ENCODE measurements at places on chromosomes 4 and X.

DNA sequence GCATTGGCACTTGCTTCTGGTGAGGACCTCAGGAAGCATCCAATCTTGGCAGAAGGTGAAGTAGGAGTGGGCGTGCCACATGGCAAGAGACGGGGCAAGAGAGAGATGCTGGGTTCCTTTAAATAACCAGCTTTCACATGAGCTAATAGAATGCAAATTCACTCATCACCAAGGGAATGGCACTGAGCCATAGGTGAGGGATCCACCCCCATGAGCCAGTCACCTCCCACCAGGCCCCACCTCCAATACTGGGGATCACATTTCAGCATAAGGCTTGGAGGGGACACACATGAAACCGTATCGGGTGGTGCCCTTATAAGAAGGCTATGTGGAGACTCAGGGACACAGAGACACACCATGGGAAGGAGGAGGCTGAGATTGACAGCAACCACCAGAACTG lies 140.0 kb upstream of the MSX1 start:
- no peak for DNase-seq

- DNase-seq: no peak
Measured at GRCh38 chr4:143406523-143406922, 69.8 kb downstream of the GAB1 start.

DNA sequence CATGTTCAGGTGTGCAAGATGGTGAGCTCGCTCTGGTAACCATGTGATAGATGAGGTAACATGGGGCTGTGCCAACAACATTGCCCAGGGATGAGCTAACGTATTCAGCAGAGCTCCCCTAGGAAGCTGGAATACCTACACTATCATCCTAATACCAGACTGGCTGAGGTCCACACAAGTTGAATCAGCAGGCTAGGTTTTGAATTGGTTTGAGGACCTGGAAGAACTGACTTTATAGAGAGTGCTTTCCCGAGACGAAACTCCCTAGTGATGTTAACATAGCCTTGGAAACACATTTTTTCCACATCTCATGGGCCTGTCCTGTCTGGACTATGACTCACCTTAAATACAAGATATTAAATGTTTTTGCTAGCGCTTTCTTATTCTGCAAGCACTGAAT lies 56.7 kb downstream of the IGFBP7 start:
- no peak for DNase-seq

DNA sequence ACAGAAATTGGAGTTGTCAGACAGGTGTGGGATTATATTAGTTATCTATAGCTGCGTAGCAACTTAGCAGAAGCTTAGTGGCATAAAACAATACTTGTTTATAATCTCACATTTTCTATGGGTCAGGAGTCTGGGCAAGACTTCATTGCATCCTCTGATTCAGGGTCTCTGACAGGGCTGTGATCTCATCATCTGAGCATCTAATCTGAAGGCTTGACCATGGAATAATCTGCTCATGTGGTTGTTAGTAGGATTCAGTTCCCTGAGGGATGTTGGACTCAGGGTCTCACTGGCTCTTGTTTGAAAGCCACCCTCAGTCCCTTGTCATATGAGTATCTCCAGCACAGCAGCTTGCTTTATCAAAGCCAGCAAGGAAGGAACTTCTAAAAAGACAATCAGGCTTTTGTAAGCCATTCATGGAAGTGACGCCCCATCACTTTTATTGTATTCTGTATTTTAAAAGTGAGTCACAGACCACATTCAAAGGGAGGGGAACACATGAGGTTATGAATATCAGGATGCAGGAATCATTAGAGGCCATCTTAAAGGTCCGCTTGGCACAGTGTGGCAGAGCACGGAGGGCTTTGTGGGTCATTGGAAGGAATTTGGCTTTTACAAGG lies 37.2 kb upstream of the FAM9B start:
- no peak for DNase-seq

GRCh38 chrX:153864561-153865320 lies 21.2 kb downstream of the L1CAM start:
- no peak for DNase-seq

DNA sequence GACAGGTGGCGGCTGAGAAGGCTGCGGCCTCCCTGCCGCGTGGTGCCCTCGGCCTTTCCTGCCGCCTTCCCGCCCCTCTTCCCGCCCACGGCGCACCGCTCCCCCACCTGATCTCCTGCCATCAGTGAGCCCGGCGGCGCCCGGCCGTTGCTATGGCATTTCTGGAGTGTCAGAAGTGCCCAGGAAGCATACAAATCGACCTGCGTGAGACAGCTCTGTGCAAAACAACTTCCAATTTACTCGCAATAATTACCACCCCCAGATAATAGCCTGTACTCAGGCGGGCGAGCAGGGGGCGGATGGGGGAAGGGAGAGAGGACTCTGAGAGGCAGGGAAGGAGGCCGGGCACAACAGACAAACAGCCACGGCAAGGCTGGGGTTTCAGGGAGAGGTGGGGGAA lies 16.6 kb upstream of the ERCC6L start:
- no peak for DNase-seq

- no peak for DNase-seq
Measured at GRCh38 chr4:169314906-169315305, 44.1 kb upstream of the SH3RF1 start.

DNA sequence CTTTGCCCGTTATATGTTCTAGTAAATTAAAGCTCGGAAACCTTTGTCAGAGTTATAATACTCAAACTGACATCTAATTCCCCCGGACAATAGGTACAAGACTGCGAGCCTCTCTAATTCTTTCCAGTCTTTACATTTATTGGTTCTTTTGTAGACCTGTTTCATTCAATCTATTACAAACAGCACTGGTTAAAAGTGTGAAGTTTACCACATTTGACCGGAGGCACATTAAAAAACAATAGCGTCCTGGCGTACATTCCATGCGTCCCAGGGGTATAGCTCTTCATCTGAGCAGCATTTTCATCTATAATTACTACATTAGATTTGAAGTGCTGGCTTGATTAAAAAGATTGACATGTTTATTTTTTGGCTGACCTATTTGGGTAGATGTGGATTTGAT lies 49.9 kb upstream of the TENM3 start:
- no peak for DNase-seq
